ENCODE measurements at places on chromosomes 2 and 18. TPM values are rescaled to one million over a fixed set of nuclear protein-coding genes. Genes with fewer than 3 reads are reported as not detected.

PROM2 gene
- 0.83 TPM for total RNA-seq

POTEJ gene
- not detected for total RNA-seq

ATF2 gene
- 48.8 TPM for total RNA-seq

TMEM198 gene
- 2.3 TPM for total RNA-seq

MSGN1 gene
- not detected for total RNA-seq

LOXL3 gene
- 53.9 TPM for total RNA-seq

SLC25A12 gene
- total RNA-seq, result 21.2 TPM
